COLO829 (cell line): ENCODE measurements at places on chromosomes 7 and 10.
A peak's percentile ranks its signal among the peaks of the same experiment; 100 is the strongest.

DNA sequence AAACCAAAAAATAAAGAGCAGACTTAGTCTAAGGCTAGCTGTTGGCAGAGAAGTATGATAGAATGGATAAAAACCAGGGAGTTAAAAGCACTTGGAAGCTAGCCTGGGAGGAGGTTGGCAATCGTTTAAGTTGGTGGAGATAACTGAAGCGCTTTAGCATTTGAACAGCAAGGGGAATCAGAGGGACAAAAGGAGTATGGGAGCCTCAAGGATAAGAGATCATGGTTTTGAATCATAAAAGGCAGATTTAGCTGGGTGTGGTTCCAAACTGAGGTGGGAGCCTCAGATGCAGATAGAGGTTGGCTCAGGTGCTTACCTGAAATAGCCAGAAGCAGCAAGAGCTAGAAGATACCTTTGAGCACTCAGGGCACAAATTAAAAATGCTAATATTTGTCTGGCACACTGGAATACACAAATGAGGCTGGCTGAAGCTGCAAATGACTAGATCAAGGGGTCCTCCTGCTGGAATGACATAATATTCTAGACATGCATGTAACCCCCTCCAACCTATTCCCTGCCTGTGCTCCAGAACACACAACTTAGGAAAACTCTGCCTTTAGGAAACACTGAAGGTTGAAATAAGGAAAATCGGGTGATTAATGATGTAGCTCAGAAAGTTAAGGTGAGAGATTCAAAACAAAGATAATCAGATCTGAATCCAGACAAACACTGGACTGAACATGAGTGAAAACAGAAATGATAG, 372.3 kb upstream of the LRRN3 start:
- DNase-seq, result no peak

DNA sequence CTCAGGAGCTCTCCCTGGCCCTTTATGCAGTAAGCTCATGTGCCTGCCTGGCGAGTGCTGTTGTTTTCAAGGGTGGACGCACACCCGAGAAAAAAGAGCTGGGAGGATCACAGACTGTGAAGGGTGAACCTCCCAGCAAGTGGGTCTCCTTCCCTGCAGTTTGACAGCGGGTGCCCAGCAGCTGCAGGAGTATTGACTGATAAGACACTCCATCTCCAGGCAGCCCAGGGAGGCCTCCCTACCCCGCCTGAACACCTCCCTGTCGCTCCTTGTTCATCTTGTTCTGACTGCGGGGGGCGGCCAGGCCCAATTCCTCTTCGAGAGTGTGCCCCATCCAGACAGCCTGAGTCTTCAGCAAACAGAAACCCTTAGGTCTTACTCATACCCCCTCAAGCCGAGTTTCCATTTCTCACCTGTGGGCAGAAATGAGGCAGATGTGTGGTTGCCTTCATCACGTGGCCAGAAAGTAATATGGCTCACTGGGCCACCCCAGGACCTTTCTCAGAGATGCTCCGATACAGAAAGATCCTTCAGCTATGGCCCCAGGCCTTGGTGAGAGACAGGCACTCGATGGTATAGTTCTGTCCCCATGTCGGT, 17.2 kb downstream of the MDH2 start:
- DNase-seq, result no peak

- DNase-seq, result no peak
Observed at GRCh38 chr7:44604941-44605340, 1.5 kb upstream of the OGDH start.

- DNase-seq, result peak; percentile 70
Observed at GRCh38 chr10:97270523-97271154, 21.8 kb downstream of the ARHGAP19 start.

- DNase-seq, result no peak
Observed at GRCh38 chr10:61847640-61848039, 53.9 kb upstream of the ARID5B start.

GRCh38 chr7:45985902-45986301, 64.8 kb upstream of the IGFBP3 start:
- no peak for DNase-seq

DNA sequence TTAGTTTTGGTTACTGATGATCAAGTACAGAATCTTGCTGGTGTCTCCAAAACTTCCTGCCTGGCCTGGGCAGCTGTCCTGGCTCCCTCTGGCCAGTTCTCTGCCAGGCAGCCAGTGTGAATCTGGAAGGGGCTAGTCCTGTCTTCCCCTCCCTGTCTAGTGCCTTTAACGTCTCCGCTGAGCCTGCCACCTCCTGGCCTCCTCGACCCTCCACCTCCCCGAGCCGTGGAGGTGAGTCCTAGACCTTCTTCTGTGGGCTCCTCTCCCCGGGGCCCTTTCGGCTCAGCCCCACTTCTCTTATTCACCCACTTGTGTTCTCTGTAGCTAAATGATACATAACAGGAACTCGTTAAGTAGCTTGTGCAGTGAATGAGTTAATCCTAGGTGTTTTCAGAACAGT, 218.2 kb downstream of the MGMT start:
- no peak for DNase-seq

DNA sequence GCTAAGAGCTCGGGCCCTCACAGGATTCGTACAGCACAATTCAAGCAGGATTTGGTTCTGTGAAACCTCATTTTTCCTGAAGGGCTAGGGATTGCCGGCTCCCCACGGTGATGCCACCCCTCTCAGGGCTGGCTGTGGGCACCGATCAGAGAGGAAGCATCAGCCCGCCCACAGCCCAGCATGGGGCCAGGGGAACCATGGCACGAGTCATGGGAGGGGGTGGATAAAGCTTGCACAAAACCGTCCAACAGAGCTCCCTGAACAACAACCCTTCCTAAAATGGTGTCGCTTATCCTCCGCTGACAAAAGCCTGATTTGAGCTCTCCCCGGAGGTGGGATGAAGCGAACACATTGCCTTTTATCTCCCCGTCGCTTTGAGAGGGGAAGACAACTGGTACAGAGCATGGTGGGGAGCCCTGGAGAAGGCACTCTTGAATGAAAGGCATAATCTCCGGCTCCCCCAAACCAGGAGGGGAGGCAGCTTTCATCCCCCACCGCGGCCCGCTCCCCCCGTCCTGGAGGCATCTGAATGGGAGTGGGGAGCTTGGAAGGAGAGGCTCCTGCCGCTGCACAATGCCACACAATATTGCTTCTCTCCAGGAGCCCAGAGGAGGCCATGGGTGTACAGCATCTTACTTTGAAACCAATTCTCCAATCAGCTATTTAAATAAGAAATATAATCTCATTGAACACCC, 144.0 kb downstream of the RPS24 start:
- no peak for DNase-seq

GRCh38 chr10:99057936-99058690, 177.5 kb downstream of the HPSE2 start:
- no peak for DNase-seq

- no peak for DNase-seq
Observed at GRCh38 chr7:155360495-155361345, 63.0 kb downstream of the INSIG1 start.

DNA sequence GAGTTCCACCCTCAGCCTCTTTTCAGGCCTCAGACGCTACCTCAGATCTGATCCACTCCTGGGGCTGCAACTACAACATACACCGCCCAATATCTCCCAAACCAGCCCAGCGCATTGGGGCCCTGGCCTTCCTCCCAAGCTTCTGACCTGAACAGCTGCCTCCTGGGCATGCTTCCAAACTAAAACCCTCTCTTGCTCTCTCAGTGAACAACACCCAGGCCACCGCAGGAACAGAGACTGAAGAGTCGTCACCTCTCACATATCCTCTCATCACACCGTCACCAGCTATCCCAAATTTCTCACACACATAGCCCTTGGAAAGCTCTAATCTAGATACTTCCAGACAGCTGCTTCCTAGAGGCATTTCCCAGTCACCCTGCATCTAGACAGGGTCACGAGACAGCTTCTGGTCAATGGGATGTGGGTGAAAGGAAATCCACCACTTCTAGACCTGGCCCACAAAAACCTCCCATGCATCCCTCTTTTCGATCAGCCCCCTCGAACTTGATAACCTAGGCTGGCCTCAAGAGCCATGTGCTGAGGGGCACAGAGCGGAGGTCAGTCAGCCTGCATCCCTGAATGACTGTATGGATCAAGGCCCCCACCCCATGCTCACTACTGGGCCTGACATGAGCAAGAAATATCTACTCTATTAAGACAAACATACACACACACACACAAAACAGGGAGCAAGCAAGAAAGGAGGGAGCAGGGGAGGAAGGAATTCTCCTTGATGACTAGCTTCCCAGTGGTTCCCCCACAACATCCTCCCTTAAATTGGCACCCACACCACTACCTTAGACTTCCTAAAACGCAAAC, 1.8 kb downstream of the PARP12 start:
- no peak for DNase-seq

GRCh38 chr10:96719850-96720421, 378 bp downstream of the PIK3AP1 start:
- DNase-seq, result no peak

DNA sequence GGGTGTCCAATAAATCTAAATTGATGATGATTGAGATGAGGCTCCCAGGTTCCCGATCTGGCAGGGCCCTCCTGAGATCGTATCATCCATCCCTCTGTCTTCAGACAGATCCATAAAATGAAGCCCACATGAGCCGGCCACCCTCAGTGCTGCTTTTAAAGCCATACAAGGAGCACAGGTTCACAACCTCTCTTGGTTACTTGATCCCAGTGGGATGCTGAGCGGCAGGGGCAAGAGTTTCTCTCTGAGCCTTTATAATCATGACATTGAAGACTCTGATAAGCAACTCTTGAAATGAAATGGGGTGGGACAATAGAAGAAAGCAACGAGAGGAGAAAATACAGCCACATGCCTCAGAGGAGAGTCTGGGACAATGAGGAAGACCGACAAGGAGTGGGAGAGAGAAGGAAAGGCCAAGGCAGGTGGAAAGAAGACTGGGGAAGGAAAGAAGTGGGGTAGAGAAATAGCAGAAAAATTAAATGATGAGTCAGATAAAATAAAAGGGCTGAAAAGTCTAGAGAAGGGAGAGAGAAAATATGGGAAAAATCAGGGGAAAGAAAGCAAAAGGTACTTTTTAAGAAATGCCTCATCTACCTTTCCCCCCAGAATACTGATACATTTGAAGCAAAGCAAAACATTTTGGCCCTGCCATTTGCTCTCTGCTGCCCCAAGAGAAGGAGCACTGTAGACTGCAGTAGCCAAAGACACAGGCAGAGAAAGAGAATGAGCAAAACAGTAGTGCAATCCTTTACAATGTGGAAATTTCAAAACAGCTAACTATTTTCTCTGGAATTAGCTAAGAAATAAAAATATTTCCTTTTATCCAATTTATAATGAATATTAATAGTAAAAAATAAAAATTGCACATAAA, 14.6 kb downstream of the GBX1 start:
- DNase-seq, result no peak

DNA sequence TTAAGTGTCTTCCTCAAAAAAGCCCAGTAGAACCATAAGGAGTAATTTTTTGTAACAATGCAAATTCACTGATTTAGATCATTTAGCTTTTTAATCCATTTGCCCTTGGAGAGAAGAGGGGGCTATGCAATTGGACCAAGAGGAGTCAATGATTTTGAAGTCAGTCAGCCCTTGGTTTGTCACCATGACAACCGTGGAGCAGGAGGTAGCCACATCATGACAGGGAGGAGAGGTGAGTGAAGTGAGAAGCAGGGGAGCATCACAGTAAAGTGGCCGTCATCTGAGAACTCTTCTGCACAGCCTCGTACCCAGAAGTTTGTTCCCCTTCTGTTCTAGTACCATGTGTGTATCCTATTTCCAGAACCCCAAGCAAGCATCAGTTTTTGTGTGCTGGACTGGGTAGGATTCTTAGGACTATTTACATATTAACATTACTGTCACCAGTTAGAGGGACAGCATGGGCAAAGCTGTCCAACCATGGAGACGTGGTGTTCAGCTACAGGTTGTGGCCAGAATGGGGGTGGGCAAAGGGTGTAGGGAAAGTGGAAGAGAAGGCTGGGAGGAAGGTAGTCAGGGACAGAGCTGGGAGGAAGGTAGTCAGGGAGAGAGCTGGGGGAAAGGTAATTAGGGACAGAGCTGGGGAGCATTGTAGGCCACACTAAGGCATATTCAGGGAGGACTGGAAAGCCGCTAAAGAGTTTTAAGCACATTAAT, 13.1 kb downstream of the UBE3C start:
- DNase-seq, result no peak

- no peak for DNase-seq
Observed at GRCh38 chr7:103148131-103148993, 537 bp downstream of the NAPEPLD start.

GRCh38 chr7:97015279-97015678, 9.4 kb downstream of the DLX5 start:
- no peak for DNase-seq

GRCh38 chr10:98351831-98352402, 63.1 kb downstream of the PYROXD2 start:
- no peak for DNase-seq

GRCh38 chr10:133307776-133308420, 774 bp downstream of the TUBGCP2 start:
- DNase-seq, result peak; percentile 16

- DNase-seq, result no peak
Observed at GRCh38 chr10:35739998-35740397, 97.9 kb upstream of the FZD8 start.
